ENCODE measurements at places on chromosomes 3 and 15.
A peak's percentile ranks its signal among the peaks of the same experiment; 100 is the strongest.

GRCh38 chr3:15091575-15091974 lies 7.4 kb downstream of the RBSN start:
- DNase-seq: no peak

DNA sequence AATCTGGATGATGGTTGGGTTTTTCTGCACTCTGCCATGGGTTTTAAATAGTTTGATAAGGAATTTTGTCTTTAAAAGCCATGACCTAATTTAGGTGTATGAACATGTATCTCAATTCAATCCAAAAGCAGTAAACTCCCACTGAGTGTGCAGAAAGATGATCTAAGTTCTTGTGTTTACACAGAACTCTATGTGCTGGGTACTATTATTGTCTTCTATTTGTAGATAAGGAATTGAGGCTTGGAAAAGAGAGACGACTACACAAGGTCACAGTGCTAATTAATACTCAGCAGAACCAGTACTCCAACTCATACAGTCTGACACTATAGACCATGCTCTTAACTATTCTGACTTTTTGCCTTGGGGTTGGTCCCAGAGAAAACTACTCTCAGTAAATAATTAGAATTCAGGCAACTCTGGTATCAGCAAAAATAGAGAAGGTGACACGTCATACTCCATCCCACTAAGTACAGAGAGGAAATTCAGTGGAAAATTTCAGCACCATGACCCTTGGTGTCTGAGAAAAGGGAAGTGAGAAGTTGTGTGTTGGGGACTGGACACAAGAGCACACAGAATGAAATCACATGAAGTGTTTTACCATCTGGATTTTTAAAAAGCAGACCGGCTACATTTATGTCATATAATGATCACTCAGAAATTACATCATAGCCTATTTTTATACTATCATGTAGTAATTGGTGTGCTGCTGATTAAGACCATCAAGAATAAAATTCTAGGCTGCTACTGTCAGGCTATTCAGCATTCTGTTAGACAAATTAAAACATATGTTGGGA lies 18.3 kb upstream of the MYH15 start:
- DNase-seq: no peak

DNA sequence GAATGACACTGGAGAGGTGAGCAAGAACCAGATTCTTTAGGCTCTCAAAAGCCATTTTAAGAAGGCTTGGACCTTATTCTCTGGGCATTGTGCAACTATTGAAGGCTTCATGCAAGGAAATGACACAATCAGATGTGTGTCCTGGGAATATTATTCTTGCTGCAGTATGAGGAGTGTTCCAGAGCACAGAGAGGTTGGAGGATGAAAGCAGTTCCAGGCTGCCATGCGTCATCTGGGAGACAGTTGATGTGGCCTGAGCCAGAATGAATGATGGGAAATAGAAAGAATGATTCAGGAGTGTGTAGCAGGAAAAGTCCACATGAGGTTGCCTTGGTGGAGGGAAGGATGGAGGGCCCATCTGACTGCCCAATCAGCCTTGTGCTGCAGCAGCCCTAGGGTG lies 123.1 kb downstream of the CHCHD6 start:
- no peak for DNase-seq

DNA sequence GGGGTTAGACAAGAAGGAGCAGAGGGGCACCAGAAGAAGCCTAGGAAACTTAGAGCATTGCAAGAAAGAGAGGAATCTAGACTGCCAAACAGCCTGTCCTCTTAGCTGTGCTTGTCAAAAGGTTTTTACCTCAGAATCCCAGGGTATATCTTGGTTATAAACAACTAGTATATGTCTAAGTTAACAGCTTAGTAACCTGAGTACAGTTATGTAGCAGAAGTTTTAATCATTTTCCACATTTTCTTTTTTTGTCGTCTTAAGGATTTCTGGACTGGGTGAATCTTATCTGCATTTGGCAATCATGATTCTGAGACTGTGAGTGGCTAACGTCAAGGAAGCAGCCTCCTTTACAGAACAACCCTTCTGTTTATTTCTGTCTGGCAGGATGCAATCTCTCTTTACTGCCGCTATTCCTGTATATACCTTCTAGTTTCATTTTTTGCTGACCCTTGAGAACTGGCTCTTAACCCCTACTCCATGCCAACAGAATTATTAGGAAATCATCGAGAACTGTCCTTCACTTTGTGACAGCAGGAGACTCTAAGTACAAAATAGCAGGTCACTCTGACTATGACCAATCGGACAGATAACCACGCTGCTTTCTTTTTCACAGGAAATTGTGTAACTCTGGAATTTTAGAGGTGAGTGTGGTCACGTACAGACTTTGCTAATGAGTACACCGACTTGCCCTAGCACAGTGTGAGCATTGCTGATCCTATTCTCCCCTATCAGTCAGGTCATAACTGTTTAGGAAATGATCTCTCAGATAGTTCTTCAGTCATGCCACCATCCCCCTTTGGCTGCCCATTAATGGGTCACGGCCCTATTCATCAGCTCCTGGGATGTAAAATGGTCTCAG lies 3.3 kb upstream of the CP start:
- DNase-seq: peak; percentile 32

GRCh38 chr3:10983219-10983916 lies 9.2 kb upstream of the SLC6A1 start:
- DNase-seq: no peak

GRCh38 chr15:40399370-40399769 lies 6.2 kb upstream of the IVD start:
- no peak for DNase-seq

DNA sequence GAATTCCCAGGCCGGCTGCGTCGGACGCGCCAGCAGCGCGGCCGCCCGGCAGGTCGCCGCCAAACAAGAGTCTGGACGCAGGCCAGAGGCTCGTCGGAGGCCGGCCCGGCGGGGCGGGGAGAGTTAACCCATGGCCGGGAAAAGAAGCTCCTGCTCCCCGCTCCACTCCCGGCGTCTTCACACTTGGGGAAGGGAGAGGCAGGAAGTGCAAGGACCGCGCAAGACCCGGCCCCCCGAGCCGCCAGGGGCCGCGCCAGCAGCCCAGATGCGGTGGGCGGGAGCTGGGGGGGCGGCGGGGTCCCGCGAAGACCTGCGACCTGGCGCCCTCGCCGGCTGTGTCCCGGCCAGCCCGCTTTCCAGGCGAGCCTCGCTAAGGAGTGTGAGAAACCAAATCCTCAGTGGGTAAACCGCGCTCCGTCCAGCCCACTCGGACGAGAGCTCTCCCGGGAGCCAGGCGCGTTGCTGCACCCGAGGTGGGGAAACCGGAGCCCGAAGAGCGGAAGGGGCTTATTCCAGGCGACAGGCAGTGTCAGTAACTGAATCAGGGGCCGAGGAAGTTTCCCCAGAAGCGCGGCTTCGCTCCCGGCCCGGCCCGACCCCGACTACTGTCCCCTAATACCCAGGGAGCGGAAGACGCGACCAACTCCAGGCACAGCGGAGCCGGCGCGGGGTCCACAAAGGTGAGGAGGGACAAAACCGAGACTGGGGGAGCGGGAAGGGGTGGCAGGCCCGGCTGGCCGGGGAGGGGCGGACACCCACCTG lies 721 bp downstream of the ADAMTS7 start:
- DNase-seq: peak; percentile 16

- DNase-seq: no peak
Measured at GRCh38 chr3:122697952-122698620, 17.4 kb downstream of the PARP14 start.

DNA sequence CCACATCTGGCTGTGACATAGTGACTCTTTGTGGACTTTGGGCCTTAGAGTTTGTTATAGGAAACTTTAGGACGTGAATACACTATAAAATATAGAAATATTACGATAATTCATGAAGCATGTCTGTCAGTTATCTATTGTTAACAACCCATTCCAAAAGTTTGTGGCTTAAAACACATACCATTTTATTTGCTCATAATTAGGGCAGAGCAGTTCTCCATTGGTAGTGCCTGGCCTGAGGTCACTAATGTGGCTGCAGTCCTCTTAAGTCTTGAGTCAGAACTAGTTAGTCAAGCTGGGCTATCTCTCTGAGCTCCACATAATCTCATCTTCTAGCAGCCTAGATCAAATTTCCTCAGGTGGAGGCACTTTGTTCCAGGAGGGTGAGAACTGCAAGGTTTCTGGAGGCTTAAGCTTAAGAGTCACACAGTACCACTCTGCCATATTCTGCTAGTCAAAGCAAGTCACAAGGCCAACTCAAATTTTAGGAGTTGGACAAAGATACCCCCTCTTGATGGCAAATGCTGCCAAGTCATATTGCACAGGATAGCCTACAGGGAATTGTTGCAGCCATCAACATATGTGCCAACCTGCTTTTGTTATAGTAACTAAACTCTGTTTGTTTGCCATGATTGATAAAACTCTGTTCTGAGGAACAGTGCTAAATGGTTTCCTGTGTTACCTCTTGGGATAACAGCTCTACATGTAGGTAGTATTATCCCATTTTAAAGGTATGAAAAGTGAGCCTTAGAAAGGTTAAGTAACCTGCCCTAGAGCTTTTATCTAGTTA lies 8.7 kb downstream of the ATXN7 start:
- no peak for DNase-seq

- DNase-seq: no peak
Measured at GRCh38 chr3:112786002-112786590, 60.6 kb downstream of the CD200R1L start.

GRCh38 chr15:93932164-93932776 lies 299.1 kb upstream of the MCTP2 start:
- DNase-seq: no peak

DNA sequence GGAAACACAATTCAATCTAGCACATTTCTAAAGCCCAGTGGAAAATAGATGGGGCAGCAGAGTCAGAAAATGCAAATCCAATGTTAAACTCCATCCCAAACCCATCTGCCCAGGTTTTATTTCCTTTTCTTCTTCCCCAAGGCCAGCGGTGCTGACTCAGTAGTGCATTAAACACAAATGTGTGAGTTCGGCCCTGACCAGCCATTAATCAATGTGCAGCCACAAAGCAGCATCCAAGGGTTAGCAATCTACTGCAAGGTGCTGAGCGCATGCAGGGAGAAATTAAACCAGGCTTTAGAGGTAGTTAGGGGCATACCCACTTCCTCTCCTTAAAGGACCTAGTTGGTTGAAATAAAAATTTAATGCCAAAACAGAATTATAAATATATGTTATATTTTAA lies 583.3 kb upstream of the PPP2R3A start:
- DNase-seq: no peak

DNA sequence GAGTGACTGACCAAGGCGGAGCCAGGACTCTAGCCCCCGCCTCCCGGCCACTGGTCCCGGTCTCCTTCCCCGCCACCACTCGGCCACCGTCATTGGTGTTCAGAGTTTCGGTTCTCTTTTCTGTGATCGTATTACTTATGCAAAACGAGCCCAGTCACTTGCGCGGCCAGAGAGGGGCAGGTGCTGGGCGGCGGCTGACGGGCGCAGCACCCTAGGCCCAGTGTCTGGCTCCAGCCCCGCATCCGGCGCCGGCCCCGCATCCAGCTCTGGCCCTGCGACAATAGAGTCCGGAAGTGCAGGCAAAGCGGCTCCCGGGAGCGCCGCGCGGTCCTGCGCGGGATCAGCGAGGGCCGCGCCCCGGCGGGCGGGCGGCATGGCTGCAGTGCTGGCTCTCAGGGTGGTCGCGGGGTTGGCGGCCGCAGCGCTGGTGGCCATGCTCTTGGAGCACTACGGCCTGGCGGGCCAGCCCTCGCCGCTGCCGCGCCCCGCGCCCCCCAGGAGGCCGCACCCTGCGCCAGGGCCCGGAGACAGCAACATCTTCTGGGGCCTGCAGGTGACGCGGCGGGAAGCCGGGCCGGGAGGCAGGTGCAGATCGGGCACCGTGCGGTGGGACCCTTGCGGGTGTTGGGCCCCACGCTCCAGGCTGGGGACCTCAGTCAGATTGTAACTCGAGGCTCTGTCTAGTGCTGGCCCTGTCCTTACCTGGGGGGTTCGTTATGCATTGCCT lies at the start of gene TMEM62:
Gene TMEM62 (plus strand): TSS at position 157 of the 727 bp plus-strand sequence. CDS start 217 bp downstream, at position 374.
- peak; percentile 83 for DNase-seq

GRCh38 chr3:171056528-171056927 lies 30.0 kb upstream of the SLC2A2 start:
- DNase-seq: no peak

- no peak for DNase-seq
Measured at GRCh38 chr15:98567951-98568350, 80.4 kb upstream of the IGF1R start.

DNA sequence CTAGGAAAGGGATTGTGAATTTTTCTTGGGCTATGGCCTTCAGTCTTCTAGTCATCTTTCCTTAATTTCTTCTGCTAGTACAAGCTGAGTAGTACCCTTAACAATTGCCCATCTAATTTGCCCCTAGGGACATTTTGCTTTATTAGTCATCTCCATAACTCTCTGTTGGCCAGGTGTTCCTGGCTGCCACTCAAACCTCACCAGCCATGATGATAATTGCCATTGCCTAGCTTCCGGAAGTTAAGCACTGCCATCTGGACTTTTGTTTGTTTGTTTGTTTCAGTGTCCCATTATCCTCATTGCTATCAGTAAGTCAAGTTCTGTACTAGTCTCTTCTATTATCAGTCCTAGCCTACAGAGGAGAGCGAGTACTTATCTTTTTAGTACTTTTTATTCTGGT lies 36.6 kb upstream of the UBL7 start:
- DNase-seq: no peak

GRCh38 chr3:65532215-65532614 lies 506.5 kb downstream of the MAGI1 start:
- DNase-seq: no peak

DNA sequence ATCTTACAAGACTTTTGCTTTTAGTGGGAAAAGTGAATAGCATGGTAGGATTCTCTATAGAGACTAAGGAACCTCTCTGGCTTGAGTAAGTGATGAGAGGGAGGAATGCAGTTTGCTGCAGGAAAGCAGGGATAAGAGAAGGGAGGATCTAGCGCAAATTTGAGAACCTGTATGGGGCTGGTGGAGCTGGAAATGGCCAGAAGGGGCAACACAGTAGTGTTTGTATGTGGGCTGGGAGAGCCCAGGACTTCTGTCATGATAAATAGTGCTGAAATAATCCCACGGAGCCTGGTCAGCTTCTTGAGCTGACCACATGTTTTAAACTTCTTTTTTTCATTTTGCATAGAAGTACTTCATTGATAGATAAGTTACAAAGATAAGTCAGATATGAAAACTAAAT lies 11.2 kb upstream of the SHC4 start:
- no peak for DNase-seq

DNA sequence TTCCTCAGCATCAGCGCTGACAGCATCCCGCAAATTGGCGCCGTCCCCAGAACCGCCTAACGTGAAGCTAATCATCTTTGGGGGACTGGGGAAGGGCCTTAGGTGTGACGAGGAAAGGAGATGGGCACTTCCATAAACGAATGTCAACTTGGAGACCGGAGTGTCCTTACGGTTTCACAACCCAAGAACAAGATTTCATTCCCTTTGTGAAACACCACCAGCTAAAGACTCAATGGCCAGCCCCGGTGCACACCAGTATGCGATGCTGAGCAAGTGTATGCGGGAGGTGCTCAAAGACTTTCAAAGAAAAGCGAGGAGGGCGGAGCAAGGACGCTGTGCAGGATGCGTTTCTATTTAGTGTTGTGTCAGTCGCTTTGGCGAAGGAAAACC lies 759 bp upstream of the TTBK2 start:
- DNase-seq: peak; percentile 49

- DNase-seq: no peak
Measured at GRCh38 chr15:30962659-30963058, 28.8 kb downstream of the MTMR10 start.

- no peak for DNase-seq
Measured at GRCh38 chr3:123256256-123256655, 54.5 kb downstream of the SEC22A start.
